ENCODE measurements at places on chromosomes 1 and 21.

DNA sequence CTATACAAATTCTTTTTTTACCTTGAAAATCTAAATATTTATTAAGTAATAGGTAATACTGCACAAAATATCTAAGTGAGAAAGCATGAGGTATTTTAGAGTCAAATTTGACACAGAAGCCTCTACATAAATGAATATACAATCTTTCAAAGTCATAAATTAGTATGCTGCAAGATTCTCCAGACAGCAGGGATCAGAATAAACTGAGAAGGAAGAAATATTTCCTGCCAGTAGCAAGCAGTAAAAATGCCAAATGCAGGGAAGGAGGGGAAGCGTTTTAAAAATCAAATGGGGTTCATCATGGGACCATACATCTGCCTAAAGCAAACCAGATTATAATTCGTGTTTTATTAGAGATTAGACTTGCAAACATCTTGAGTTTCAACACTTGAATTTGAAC, 18.9 kb downstream of the COLGALT2 start:
- no peak for DNase-seq

GRCh38 chr1:53549287-53549686, 90.1 kb downstream of the DMRTB1 start:
- no peak for DNase-seq

DNA sequence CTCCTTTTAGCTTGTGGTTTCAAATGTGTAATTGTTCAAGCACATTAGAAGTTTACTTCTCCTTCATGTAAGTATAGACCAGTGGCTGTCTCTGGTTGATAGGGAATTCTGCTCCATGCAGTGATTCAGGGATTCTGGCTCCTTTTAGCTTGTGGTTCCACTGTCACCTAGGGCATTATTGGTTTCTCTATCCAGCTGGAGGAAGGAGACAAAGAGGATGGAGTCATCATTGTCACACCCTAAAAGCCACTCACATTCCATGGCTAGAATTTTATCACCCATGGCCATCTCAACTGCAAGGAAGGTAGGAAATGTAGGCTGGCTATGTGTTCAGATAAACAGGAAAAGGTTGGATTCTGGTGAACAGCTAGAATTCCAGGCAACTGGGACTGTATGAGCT, 131.2 kb downstream of the URB2 start:
- DNase-seq = no peak

GRCh38 chr1:159429074-159429861, 2.7 kb upstream of the OR10J4 start:
- no peak for DNase-seq

- DNase-seq = no peak
These were observed 58.7 kb upstream of the PTGS2 start for GRCh38 chr1:186738926-186739325.

GRCh38 chr1:57819893-57820292, 396.0 kb upstream of the DAB1 start:
- no peak for DNase-seq

- DNase-seq = no peak
These were observed 2.9 kb downstream of the ARF1 start for GRCh38 chr1:228085287-228085951.

- no peak for DNase-seq
These were observed 6.9 kb upstream of the ATP1B1 start for GRCh38 chr1:169099561-169099960.

DNA sequence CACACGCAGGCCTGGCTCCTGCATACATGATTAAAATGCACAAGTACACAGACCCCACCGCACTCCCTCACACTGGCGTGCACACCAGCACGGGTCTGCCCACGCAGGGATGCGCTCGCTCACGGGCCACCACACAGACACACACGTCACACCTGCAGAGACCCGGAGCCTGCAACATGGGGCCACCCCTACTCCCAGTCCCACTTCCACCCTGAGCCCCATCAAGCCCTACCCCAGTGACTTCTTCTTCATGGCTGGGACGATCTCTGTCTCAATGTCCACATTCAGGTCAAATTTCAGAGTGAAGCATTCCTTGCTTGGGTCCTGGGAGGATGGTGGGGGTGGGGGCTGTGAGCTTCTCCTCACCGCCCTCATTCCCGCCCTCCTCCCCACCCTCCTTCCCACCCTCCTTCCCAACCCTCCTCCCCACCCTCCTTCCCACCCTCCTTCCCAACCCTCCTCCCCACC, 8.9 kb upstream of the TNFRSF25 start:
- no peak for DNase-seq

DNA sequence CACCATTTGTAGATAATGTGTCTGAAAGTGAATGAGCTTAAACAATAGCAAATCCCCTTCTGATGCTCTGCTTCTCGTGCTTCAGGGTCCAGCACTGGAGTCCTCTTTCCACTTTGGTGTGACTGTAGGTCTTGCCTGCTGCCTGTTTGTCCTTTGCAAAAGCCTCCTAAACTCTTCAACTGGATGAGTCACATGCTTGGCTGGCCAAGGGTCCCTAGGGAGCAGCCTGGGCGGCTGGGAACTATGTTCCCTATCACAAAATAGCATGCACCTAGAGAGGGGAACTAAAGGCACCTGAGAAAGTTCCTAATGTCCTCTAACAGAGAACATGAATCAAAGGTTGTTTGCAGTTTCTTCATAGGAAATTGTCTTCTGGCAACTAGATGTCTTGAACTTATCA, 607.2 kb upstream of the PLXNA2 start:
- no peak for DNase-seq

- DNase-seq = no peak
These were observed 125.9 kb upstream of the VAMP3 start for GRCh38 chr1:7644961-7645750.

GRCh38 chr1:47104816-47105215, 32.4 kb upstream of the CYP4A22 start:
- no peak for DNase-seq

All from retina (tissue), 1 donor.